Stimulated activated CD8-positive, alpha-beta memory T cell treated with anti-CD3 and anti-CD28 coated beads, Interleukin-7, amount 100 ng/mL, for 1 hour (primary cell): ENCODE measurements at places on chromosomes 3 and 15.

GRCh38 chr15:74817370-74817737 lies 4.7 kb downstream of the LMAN1L start:
- DNase-seq: no peak

DNA sequence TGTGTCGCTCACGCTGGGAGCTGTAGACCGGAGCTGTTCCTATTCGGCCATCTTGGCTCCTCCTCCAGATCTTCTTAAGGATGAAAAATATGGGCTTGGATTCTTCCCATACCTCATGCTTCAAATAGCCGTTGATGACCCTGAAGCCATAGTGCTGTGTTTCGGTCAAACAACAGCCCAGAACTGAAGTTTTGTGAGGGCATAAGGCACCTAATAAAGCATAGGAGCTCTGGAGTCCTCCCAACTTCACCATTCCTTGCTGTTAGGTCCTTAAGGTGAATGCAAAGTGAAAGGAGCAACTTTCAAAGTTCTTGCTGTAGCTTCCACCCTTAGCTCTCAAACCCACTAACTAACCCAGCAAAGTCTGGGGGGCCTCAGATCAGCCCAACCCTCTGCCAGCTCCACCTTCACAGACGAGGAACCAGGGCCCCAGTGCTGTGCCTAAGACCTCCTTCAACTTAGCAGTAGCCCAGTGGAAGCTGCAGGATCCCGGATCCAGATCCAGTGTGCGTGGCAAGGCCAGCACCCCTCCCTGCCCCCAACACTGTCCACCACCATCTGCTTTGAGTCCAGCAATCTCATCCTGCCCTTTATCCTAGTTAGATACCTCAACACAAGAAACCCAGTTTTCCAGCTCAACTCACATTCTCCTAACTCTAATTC lies at the start of gene GRK7:
TSS of gene GRK7 (plus strand) at position 321 of the 663 bp plus-strand sequence. CDS start 14,877 bp downstream, outside the sequence.
- no peak for DNase-seq

- no peak for DNase-seq
These were observed 218.1 kb upstream of the SATB1 start for GRCh38 chr3:18643281-18643680.

DNA sequence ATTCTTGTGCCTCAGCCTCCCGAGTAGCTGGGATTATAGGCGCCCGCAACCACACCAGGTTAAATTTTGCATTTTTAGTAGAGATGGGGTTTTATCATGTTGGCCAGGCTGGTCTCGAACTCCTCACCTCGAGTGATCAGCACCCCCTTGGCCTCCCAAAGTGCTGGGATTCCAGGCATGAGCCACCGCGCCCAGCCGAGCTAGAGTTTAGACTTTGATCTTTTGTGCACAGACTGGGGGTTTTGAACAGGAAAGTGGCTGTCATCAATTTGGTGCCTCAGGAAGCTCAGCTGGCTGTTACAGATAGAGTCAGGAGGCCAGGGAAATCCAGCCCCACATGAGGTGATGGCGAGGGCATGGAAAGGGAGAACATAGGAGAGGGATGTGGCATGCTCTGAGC lies 19.3 kb upstream of the IREB2 start:
- no peak for DNase-seq

- DNase-seq: no peak
These were observed 235.6 kb downstream of the SV2B start for GRCh38 chr15:91335702-91336101.

DNA sequence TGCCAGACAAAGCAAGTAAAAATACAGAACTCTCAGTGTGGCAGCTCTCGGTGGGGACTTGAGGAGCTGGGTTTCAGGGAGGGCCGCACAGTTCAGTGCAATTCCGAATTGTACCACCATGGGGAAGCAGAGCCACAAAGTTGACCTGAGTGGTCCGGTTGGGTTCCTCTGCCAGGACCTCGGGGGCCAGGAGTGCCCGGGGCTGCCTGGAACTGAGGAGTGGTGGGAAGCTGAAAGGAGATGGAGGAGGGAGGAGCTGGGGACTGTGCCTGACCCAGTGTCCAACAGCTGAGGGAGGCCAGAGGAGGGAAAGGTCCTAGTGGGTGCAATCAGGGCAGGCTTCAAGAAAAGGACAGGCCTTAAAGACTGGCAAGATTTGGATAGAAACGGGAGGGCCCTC lies 32.2 kb upstream of the TRH start:
- DNase-seq: no peak

DNA sequence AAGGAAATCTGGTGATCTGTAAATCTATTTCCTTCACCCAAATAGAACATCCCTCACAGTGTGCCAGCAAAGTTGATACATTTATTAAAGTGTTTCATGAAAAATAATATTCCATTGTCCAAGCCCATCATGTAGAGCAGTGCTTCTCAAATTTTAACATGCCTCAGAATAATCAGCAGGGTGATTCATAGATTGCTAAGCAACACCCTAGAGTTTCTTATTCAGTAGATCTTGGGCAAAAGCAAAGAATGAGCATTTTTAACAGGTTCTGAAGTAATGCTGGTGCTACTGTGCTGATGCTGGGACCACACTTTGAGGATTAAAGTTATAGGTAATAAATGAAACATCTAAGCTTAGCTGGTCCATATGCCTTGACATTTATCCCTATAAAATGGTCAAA lies 210.5 kb downstream of the ZIC4 start:
- DNase-seq: no peak

DNA sequence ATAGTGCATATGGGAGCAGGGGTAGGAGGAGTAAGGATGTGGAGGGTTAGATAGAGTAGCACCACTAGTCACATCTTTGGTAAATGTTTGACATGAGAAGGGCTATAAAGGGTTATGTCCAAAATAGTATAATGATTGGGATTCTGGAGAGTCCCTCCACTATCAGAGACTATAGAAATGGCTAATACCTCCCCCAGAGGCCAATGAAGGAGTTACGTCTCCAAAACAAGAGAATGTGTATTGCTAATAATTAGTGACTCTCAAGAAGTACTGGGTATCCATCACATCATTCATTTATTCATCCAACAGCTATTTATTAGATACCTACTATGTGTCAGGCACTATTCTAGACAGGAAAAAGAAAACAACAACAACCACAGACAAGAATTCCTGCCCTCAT lies 203.7 kb upstream of the UMPS start:
- no peak for DNase-seq

- no peak for DNase-seq
These were observed 89.1 kb upstream of the SLC2A2 start for GRCh38 chr3:171115667-171116066.

DNA sequence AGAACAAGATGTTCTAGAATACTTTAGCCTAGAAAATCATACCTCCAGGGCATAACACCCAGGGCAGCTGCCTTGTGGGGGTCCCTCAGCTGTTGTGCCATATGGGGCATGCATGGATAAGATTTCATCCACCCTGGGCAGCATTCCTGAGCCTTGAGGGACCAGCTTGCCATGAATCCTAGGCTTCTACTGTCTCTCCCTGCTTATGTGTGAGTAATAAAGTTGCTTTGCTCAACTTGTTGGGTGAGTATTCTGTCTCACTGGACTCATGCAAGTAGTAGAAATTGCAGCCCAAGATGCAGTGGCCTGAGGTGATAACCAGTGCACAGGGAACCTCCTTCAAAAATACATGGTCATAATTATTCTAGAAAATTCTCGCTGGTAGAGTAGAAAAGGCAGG lies 52.1 kb upstream of the EPHB1 start:
- DNase-seq: no peak

DNA sequence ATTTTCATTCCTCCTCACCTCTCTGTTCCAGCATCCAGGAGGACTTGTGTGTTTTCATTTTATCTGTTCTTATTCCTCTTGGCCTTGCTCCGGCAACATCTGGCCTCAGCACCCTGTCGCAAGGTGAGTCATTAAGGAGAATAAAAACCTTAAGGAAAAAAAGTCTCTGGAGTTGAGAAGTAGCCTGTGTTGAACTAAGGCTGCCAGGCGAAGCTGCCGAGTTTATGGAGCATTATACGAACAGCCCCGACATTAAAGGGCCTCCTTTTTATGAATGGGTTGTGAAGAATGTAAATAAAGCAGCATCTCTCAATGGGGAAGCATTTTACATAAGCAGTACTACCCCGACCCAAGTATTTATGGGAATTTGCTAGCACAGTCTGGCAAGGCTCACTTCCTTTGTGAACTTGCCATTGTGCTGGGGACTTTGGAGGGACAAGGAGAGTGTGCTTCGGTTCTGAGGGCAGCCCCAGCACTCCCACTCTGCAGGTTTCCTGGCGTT lies 4.7 kb downstream of the BAHD1 start:
- DNase-seq: no peak

DNA sequence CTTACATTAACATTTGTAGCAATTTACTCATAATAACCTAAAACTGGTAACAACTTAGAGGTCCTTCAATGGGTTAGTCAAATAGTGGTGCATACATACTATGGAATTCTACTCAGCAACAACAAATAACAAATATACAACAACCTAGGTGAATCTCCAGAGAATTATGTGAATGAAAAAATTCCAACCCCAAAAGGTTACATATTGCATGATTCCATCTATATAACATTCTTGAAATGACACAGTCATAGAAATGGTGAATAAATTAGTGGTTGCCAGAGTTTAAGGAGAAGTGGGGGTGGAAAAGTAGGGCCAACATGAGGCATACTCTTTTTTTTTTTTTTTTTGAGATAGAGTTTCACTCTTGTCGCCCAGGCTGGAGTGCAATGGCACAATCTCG lies 12.7 kb upstream of the SNTN start:
- DNase-seq: no peak

DNA sequence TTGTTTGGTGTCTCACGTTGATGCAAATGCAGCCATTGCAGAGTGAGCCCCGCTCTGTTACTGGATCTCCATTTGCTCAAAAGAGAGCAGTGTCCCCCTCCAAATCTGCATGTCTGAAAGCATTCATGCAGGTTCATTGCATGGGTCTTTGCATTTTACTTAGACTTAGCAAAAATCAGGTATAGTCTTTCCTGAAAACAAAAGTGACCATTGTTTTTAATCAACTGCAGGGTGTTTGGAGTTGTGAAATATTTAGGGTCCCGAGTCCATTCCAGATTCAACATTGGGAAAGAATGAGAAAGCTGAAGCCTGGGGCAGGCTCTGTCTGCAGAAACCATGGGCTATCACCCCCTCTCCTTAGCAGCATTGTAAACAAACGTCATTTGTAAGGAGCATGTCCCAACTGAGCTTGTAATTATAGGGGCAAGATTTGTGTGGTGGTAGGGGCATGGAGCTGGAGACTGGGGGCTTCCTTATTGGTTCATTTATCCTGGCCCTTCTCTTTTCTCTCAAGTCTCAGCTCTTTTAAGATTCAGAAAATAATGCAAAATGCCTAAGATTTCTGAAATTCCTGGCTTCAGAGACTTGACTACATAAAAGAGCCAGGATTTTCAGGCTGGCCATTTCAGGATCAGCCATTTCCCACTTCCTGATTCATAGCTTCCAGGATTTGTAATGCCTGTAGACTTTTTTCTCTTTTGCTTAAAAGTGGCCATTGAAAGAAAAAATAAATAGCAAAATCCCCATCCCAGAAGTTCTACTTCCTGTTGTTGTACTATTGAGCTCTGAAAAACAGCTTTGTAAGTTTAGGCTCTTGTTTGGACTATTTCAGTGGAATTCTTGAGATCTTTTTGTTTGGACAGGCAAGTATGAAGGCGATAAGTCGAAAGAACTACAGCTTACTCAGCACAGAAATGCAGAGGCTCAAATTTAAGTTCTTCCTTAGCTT lies 23.0 kb downstream of the IGF1R start:
- no peak for DNase-seq

DNA sequence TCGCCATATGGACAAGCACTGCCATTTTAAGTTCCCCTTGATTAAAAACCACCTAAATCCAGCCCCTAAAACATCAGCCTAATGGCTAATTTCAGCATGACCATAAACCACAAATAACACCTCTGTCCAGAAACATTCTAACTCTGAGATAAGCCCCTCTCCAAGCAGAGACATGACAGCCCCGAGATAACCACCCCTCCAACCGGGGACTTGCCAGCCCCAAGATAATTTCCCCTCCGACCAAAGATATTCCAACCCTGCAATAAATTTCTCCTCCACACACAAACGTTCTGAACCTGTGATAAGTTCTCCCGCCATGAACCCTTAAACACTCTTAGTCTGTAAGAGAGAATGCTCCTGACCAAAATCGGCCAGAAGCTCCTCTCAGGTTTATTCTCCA lies 586.8 kb downstream of the EDEM1 start:
- no peak for DNase-seq

GRCh38 chr3:186985661-186986364 lies 55.5 kb downstream of the ST6GAL1 start:
- no peak for DNase-seq

DNA sequence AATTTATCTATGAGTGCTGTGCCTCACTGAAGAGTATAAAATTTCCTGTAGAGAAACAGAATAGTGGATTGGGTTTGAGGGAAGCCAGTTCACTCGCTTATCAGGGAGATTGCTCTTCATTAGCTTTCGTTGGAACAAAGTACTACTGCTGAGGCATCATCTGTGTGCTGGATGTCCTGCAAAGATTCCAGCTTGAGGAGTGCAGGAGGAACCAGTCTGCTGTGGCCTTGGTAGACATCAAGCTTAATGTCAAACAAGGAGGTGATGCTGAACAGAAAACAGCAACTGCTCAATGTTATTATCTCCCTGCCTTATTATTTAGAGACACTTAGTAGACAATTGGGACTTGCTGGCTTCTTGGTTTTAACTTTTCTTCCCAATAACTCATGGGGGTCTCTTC lies 297.5 kb upstream of the DPH6 start:
- DNase-seq: no peak

- DNase-seq: no peak
These were observed 45.8 kb downstream of the FRMD5 start for GRCh38 chr15:44149224-44149623.

- DNase-seq: no peak
These were observed 48.1 kb upstream of the GK5 start for GRCh38 chr3:142273501-142273900.

DNA sequence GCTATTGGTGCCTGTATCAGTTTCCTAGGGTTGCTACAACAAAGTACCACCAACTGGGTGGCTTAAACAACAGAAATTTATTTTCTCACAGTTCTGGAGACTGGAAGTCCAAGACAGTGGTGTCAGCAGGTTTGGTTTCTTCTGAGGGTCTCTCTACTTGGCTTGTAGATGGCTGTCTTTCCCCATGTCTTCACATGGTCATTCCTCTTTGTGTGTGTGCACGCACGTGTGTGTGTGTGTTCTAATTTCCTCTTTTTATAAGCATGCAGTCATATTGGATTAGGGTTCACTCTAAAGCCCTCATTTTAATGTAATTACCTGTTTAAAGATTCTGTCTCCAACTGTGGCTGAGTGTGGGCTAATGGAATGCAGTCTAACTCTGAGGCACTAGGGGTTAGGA lies 182.5 kb downstream of the SPATA16 start:
- DNase-seq: no peak

- DNase-seq: no peak
These were observed 22.5 kb downstream of the CHST14 start for GRCh38 chr15:40493089-40493840.
